Stimulated activated CD8-positive, alpha-beta memory T cell treated with anti-CD3 and anti-CD28 coated beads, Interleukin-4, amount 100 ng/mL, for 1 hour (primary cell): ENCODE measurements at places on chromosomes 1 and 21.

DNA sequence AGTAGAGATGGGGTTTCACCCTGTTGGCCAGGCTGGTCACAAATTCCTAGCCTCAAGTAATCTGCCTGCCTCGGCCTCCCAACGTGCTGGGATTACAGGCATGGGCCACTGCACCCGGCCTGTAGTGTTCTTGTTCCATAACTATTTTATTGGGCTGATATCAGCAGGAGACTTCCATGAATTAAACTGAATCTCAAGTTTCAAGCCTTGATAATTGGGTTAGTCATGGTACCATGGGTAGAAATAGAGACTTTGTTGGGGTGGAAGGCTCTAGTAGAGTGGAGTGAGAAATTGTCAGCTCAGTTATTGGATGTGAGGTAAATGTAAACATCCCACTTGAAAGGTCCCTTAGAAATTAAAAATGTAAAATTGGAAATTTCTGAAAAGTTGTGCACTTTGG lies 419.1 kb downstream of the ADGRL2 start:
- DNase-seq = no peak

- no peak for DNase-seq
Measured at GRCh38 chr1:17671314-17671705, 83.8 kb upstream of the ACTL8 start.

DNA sequence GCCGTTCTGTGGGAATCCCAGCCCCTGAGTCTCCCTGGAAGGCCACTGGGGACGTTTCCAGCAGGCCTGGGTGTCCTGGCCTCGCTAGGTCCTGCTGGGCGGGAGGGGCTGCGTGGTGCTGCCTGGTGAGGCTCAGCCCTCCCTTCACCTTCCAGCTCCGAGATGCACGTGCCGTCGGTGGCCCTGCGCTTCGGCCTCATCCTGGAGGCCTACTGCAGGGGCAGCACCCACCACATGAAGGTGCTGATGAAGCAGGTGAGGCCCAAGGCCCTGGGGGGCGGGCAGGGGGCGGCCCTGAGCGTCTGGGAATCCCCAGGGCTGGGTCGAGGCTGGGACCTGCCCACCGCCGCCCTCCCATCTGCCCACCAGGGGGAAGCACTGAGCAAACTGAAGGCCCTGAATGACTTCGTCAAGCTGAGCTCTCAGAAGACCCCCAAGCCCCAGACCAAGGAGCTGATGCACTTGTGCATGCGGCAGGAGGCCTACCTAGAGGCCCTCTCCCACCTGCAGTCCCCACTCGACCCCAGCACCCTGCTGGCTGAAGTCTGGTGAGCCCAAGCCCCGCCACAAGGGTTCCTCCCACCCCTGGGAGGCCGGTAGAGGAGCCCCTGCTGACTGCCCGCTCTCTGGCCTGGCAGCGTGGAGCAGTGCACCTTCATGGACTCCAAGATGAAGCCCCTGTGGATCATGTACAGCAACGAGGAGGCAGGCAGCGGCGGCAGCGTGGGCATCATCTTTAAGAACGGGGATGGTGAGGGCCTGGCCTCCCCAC lies 70.3 kb downstream of the PIK3CD start:
- peak; percentile 67 for DNase-seq

- no peak for DNase-seq
Measured at GRCh38 chr1:40699787-40700186, 8.3 kb downstream of the NFYC start.

- no peak for DNase-seq
Measured at GRCh38 chr1:67969446-67969845, 81.0 kb downstream of the DIRAS3 start.

DNA sequence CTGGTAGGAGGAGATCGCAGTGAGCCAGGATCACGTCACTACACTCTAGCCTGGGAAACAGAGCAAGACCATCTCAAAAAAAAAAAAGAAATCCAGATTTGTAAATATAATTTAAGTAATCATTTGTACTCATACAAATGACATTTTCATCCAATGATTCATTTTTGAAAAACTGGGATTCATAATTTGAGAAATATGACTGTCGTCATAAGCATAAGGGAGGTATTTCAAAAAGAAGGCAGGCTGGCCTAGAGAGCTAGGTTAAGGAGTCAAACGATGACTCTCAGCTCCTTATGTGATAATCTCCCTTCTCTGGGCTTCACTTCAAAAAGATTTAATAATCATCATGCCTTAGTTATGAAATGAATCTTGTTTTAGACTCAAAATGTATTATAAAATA lies 2.3 kb downstream of the GART start:
- DNase-seq = no peak

DNA sequence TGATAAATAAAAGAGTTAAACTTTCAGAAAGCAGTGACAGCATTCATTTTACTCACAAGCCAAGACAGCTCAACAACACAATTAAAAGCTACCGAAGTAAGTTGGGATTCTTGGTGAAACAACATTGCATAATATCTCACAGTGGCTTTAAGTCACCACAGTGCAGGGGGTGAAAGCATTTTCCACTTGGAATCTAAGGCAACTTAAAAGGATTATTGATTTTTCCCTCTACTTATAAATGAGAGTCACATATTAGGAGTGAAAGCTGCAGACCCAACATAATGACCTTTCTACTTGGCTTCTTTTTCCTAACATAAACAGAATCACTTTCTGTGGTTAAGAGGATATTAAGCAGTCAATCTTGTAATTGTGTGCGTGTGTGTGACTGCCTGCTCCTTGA lies 536.6 kb upstream of the CXADR start:
- DNase-seq = no peak

- no peak for DNase-seq
Measured at GRCh38 chr21:45700461-45700860, 56.9 kb downstream of the PCBP3 start.

DNA sequence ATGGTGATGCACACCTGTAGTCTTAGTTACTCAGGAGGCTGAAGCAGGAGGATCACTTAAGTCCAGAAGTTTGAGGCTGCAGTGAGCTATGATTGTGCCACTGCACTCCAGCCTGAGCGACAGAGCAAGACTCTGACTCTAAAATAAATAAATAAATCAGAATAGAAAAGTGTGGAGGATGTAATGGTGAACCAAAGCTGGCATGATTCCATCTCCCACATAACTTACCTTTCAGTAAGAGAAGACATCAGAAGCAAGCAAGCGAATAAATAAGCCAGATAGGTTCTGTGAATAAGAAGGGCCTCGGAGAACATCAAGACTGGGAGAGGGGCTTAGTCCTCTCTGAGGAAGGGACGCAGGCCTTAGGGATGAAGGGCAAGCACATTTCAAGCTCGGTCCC lies 59.5 kb downstream of the TOMM20 start:
- DNase-seq = no peak

GRCh38 chr1:15370781-15371520 lies 38.7 kb upstream of the EFHD2 start:
- no peak for DNase-seq

DNA sequence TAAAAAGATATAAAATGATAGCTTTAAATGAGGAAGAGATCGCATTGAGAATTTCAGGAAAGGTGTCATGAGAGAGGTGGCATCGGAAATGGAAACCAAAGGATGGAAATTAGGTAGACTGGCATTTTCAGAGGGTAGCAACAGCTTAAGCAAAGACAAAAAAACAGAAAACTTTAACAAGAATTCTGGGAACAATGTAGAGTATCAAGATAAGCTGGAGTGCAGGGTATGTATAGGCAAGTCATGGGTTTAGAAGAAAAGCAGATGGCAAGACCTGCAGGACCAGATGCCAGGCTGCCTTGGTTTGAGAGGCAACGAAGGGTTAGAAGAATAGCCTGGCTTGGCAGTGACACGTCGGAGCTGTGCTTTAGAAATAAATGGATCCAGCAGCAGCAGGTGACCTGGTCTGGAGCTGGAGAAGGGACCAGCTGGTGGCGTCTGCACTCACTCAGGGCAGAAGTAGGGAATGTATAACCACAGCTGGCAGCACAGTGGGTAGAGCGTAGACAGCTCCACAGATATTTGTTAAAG lies 149.4 kb upstream of the TIAM1 start:
- no peak for DNase-seq

DNA sequence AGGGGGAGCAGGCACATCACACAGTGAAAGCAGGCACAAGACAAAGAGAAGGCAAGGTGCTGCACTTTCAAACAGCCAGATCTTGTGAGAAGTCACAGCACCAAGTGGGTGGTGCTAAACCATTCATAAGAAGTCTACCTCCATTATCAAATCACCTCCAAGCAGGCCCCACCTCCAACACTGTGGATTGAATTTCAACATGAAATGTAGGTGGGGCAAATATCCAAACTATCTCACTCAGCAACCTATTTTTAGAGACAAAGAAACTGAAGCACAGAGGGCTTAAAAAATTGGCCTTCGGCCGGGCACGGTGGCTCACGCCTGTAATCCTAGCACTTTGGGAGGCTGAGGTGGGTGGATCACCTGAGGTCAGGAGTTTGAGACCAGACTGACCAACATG lies 90.4 kb downstream of the UBE2U start:
- no peak for DNase-seq
